ENCODE measurements at places on chromosomes 16 and 17. TPM values are rescaled to one million over a fixed set of nuclear protein-coding genes. Genes with fewer than 3 reads are reported as not detected.

The TEX19 gene
- not detected for total RNA-seq

The COX10 gene
- total RNA-seq: 15.7 TPM

DNA sequence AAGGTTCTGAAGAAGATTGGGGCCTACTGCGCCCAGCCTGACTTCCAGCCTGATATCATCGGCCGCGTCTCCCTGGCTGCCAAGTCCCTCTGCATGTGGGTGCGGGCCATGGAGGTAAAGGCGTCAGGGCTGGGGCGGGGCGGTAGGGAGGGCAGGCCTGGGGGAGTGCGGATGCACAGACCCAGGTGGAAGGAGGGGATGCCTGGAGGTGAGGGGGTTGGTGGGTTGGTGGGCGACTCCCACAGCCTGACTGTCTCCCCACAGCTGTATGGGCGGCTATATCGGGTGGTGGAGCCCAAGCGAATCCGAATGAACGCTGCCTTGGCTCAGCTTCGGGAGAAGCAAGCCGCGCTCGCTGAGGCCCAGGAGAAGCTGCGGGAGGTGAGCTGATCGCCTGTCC is 26.8 kb upstream of the KDM6B start:
- DNase-seq: no peak

DNA sequence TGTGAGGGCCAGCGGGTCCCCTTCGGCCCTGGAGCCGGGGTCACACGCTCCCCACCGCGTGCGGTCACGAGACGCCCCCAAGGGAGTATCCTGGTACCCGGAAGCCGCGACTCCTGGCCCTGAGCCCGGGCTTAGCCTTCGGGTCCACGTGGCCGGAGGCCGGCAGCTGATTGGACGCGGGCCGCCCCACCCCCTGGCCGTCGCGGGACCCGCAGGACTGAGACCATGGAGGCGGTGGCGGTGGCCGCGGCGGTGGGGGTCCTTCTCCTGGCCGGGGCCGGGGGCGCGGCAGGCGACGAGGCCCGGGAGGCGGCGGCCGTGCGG is at the start of gene NAGLU:
Gene NAGLU (plus strand): TSS at position 194 of the 324 bp plus-strand sequence. CDS start 32 bp downstream, at position 226.
- DNase-seq: peak; percentile 99

DNA sequence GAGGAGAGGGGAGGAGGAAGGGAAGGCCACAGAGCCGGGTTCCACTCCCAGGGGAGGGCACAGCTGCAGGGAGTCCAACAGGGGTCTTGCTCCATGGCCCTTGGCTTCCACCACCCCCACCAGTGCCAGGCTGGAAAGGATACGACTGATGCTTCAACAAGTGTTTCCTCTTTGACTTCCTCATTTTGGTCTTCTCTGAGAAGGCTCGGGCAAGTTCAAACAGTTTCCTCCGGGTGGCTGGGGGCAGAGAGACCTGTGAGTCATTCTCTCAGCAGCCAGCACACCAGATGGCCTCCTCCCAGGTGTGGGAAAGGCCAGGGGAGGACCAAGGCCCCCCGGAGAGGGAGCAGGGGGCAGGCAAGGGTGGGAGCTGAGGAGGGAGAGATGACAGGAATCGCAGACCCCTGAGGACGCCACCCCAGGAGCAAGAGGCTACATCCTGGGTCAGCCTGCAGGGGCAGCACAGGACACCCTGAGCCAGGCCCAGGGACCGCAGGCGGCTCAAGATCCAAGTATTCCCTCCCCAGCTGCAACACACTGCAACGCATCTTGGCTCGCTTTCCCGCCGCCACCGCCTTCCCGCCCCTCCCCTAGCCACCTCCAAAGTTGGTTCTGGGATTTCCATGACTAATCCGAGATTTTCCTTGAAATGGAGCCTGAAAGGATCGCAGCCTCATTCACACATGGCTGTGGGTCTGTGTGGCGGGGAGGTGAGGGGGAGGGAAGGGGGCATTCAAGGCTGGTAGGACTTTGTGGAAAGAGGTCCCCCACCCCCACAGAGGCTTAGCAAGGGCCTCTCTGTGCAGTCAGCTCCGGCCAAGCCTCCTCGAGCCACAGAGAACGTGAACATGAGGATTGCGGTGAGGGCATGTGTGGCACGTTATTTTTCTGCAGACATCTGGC is 18.4 kb upstream of the MRPS23 start:
- no peak for DNase-seq

DNA sequence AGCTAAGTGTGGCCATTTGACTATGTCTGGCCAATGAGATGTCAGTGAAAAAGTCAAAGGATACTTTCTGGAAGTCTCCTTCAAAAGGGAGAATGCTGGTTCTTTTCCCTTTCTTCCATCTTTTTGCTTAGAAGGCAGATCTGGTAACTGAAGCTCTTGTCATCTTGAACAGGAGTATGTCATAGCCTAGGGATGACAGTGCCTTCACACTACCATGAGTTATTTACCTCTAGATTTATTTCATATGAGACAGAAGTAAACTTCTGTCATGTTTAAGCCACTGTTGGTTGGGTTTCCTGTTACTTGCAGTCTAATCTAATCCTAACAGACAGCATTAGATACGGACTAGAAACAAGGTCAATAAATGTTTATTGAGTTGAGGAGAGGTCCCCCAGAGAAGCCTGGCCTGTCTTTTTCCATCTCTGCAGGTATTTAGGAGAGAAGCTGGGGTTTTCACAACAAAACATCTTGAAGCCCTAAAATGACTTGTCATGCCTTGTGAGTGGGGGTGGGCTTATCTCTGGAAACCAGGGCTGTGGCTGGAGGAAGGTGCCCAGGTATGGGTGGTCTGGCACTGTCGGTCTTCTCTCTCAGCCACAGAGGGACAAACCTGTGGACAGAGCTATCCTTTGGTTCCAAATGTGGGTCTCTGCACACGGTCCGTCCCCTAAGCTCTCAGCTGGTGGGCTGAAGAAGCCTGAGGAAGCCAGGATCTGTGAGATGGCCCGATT is 28.5 kb downstream of the TMEM98 start:
- no peak for DNase-seq

DNA sequence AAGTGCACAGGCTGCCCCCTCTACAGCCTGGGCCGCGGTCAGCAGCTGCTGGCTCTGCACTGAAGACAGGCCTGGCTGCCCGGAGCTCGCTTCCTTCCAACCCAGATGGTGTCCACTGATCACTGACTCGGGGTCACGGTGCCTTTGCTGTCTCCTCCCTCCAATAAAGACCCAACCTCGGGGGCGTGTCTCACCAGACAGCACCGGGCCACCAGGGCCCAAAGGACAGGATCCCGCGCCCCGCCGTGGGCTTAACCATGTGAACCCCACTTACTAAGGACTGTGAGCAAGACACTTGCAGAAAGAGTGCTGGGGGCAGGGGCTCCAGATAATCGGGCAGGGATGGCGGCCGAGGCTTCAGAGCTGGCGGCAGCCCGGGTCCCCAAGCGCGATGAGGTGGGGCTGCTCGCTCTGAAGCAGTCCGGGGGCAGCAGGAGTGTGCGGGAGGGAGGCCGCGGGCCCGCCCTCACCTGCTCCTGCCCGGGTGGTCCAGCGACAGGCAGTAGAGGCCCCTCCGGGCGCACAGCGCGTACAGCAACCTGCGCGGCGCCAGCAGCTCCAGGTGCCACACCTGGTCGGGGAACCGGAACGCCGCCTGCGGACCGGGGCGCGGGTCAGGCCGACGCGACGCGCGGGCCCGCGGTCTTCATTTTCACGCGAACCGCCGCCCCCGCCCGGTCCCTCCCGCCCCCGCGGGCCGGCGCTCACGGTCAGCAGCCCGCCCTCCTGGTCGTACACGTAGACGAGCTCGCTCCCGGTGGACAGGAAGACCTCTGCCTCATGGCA is 502 bp downstream of the FAAP100 start:
- no peak for DNase-seq
